ENCODE measurements at places on chromosomes 6 and 20.
A peak's percentile ranks its signal among the peaks of the same experiment; 100 is the strongest.

GRCh38 chr6:113774127-113774825 is 82.9 kb upstream of the MARCKS start:
- no peak for DNase-seq

GRCh38 chr6:14513496-14514393 is 396.2 kb downstream of the CD83 start:
- DNase-seq, result no peak

DNA sequence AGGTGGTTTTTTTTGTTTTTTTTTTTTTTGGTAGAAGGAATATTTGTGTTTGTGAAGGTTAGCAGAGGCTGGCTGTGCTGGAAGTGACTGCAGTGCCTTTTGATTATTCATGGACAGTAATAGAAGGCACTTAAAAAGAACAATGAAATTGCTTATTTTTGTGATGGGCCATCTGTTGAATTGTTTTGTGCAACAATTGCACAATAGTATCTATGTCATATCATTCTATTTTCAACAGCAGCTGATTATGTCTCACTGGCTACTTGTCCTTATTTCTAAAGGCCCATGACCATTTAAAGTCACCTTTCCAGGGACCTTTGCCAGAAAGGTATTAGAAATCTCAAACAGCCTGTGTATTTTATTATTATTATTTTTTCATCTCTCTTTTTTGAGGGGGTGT is 70.6 kb downstream of the AFG1L start:
- no peak for DNase-seq

DNA sequence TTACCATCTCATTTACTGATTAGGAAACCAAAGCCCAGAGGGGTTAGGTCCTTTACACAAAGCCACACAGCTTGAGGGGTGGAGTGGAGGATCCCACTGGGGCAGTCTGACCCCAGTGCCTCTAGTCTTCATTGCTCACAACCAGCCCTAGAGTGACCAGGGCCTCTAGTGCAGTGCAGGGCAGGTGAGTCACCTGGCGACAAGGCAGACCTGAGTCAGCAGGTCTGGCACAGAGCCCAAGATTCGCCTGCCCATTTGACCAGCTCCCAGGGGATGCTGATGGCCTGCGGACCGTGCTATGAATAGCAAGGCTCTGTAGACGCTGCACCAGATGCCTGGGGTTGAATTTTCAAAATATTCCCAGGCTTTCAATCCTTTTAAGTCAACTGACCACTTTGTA is 29.9 kb downstream of the CDH26 start:
- no peak for DNase-seq

DNA sequence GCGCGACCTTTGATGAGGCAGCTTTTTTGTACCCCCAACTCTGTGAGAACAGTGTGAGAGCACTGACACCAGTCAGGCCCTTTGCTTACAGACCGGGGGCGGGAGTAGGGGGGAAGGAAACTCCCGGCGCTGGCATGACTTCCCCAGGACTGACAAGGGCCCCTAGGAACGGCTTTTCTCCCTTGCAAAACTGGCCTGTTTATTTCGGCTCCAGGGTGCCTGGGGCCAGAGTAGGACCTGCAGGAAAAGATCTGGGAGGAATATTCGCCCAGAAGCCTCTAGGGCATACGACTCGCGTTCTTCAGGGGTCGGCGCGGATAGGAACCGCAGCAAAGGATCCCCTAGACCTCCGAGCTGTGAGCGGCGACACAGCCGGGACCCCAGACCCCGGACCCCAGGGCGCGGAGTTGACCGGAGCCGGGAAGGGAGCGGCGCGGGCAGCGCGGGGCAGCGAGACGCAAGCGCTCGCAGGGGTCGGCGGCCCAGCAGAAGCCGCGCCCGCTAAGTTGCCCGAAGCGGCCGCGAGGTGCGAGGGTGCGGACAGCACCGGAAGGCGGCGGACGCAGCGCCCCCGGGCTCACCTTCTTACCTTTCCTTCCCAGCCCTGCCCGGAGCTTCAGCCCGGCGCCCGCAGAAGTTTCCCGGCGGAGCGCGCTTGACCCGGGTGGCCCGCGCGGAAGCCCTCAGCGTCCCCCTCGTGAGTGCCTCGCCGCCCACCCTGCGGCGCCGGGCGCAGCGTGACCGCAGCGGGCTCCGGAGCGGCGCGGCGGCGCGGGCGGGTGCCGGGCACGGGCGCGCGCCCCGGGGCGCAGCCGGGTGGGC is at the start of gene POPDC3:
POPDC3 (minus strand) TSS at position 771 of the 822 bp plus-strand sequence. CDS start 18,105 bp downstream, outside the sequence.
- peak; percentile 44 for DNase-seq

DNA sequence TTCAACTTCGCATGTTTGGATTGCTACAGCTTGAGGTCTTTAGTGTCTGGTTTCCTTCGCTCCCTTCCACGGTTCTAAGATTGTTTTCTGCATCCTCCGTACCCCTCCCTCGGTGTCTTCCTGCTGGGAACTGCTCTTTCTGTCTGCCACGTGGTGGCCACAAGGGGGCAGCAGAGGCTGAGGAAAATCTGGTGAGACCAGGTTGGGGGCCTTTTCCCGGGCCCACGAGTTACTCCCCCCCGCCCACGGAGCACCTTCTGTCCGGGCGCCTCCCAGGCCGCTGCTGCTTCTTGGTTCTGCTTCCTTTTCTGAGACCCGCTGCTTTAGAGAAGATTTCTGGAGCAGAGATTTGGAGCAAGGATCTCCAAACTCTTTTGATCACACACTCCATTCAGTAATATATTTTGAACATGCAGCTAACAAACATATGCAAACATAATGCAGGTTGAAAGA is 21.1 kb upstream of the NOTCH4 start:
- peak; percentile 83 for DNase-seq

DNA sequence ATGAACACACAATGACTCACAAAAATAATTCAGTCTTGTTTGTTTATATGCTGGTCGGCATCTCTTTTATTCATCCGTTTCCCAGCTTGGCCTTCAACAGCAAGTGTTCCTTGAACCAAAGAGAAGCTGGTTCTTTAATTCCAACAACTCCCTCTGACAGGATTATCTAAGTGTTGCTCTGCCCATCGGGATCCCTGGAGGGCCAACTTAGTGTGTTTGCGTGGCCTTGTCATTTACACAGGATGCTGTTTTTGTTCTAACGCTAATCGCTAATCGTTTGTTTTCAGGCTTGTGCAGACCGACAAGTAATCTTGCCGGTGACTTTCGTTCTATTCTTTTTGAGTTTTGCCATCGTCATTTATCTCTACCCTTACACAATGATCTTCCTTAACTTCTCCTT is 267.4 kb upstream of the EXOC2 start:
- DNase-seq, result no peak

- DNase-seq, result no peak
Measured at GRCh38 chr6:26311385-26312095, 53.5 kb upstream of the BTN3A2 start.

GRCh38 chr6:106613590-106613989 is 15.7 kb downstream of the RTN4IP1 start:
- DNase-seq, result no peak

DNA sequence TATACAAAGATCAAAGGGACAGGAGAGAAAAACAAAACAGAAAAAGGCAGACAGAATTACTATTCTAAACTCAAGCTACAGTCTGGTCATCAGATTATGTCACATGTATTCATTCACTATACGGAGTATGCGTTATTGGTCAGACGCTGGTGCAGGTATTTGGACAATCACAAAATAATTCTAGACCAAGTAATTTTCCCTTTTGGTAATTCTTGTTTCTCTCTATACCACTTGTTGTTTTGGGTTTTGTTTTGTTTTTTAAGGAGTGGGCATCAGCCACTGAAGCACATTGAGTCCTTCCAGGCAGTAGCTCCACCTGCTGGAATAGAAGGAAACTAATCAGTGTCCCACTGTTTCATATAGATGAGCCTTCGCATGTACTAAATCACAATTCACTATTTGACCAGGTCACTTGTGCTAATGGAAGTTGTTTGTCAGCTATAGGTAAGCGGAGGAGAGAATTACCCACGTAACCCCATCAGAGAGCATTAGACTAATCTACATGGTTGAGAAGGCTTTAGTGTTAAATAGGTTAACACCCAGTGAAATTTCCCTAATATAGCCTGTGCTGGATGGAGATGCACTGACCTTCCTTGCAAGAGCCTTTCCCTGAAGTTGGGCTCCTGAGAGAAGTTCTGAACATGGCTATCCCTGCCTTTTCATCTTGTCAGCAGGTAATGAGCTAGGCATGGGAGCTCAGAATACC is 77.9 kb downstream of the TNFAIP3 start:
- DNase-seq, result no peak

DNA sequence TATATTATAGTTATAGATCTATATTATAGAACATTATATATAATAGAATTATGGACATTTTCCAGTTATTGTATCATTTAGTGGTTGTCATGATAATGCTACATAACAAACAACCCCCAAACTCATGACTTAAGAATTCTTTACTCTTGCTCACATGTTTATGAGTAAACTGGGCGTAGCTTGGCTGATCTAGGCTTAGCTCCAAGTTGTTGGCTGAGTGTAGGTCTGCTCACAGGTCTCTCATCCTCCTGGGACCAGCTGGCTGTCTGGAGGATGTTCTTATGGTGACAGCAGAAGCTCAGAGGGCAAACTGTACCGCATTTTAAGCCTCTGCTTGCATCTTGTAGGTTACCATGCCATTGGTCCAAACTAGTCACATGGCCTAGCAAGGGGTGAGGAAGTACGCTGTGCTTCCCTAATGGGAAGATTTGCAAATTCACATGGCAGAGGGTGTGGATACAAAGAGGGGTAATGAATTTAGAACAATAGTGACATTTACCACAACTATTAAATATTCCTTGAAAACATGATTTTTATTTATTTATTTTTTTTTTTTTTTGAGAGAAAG is 34.2 kb downstream of the ARHGAP40 start:
- no peak for DNase-seq

GRCh38 chr6:110768057-110768456 is 47.2 kb downstream of the CDK19 start:
- no peak for DNase-seq

DNA sequence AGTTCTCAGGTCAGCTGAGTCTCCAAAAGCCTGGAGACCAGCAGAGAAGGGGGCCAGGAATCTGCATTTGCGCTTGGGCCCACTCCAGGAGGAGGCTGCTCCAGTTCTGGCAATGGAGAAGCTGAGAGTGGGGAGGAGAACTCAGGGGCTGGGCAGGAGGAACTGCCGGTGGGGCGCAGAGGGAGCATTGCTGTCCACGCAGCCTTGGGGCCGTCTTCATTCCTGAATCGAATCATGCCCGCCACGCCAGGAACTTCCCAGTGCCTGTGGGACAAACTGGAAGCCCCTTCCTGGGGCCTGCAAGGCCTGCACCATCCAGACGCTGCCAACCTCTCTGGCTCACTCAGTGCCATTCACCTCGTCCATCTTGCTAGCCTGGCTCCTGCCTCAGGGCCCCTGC is 16.9 kb downstream of the RAB44 start:
- DNase-seq, result no peak

All from GM20000 (cell line).